ENCODE measurements at places on chromosomes 12 and 14. TPM values are rescaled to one million over a fixed set of nuclear protein-coding genes. Genes with fewer than 3 reads are reported as not detected.

Gene TXNDC16
- 19.5 TPM for total RNA-seq

Gene EPS8
- 1.4 TPM for total RNA-seq

DNA sequence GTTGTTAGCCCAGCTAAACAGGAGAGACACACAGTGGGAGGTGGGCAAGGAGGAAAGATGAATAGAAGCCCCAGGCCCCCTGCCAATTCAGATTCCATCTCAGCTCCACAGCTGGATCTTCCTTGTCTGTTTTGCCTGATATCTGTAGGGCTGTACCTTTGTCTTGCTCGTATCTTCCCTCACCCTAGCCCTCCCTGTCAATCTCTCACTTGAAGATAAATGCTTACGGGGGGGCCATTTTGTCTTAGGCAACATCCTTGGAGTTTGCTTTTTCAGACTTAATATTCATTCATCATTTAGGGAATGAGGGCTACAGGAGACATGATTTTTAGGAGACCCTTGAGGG, 2.4 kb downstream of the KIF5A start:
- H3K4me3 ChIP-seq: no peak overlapping the region
- H3K27ac ChIP-seq: no peak overlapping the region
- peaks cover 15% of the 10 kb centered on the region for H3K4me1 ChIP-seq
- no peak for DNase-seq
- no peaks in the 10 kb centered on the region for H3K36me3 ChIP-seq

Gene BATF
- total RNA-seq: 50.7 TPM

All from CD4-positive, CD25-positive, alpha-beta regulatory T cell (primary cell).